ENCODE measurements at places on chromosomes 7 and 10.

DNA sequence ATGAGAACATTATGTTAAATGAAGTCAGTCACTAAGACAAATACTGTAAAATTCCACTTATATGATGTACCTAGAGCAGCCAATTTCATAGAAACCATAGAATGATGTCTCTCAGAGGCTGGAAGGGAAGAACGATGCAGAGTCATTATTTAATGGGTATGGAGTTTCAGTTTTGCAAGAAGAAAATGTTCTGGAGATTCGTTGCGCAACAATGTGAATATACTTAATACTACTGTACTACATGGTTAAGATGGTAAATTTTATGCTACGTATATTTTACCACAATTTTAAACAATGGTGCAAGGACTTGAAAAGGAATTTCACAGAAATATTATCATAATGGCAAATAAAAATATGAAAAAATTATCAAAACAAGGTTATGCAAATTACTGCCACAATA is 972.6 kb downstream of the KCNMA1 start:
- DNase-seq: no peak

DNA sequence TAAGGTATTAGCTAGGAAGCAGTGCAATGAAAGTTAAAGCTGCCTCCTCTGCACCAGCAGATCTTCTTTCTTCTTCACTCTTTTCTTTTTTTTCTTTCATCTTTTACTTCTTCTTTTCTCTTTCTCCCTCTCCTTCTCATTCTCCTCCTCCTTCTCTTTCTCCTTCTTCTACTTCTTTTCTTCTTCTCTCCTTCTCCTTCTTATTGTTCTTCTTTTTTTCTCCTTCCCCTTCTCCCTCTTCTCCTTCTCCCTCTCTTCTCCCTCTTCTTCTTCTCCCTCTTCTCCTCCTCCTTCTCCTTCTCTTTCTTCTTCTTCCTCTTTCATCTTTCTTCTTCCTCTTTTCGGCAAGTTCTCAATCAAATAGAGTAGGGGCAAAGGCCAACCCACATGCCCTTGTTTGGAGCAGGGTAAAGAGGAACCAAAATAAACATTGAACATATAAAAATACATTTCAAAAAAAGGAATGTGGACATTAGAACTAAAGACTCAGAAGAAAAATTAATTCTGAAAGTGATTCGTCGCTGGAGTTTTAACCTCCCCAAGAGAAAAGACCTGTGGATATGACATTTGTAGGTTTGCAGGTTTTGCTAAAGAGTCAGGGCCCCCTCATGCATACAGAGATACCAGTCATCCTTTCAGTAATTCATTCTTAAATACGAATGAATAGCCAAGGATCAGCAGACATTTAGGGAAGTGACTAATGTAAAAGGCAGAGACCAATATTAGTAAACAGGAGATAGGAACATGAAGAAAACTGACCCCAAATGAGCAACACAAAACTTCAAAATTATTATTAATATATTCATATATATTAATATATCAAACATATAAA is 93.0 kb upstream of the RSU1 start:
- DNase-seq: no peak

DNA sequence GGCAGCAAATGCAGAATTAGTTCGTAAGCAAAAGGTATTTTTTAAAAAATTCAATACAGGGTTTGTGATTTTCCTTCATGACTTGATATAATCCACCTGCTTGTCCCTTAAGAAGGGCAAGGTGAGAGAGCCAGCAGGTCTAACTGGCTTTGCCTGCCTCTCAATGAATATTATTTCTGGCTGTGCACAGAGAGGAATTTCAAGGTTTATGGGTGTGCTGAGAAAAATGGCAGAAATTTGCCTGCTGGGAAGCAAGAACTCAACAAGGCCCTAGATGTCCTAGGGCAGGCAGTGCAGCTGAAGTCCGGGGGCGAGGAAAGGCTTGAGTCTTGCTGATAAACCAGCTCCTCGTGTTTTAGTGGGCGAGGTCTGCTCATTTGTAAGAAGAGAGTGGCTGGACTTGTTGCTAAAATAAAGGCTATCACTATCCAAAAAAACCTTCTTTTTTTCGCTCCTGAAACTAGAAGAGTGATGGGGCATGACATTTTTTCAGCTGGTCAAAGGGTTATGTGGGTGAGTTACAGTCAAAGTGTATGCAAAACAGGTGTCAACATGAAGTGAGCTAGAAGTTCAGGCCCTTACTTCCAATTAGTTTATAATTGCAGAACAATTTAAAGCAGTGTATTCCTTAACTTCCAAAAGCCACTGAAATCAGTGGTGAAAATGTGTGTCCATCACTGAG is 385.8 kb upstream of the KLF6 start:
- no peak for DNase-seq

- no peak for DNase-seq
These were observed 15.4 kb downstream of the TFAM start for GRCh38 chr10:58400609-58401008.

DNA sequence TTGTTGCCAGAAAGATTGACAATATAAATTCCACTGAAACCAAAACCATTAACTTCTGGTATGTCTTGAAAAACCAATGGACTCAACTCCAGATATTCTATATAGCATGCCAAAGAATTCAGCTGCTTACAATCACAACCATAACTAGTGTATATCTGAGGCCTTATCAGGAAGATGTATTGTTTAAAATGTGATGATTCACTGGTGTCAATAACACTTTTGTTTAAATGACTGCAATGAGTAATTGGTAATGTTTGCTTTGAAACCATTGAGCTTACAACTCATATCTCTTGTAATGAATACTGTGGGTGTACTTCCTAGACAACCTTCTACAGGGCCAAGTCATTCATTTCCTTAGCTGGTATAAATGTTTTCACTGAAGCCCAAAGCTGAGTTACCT is 727.9 kb upstream of the KCND2 start:
- DNase-seq: peak; percentile 49

- no peak for DNase-seq
These were observed 75.2 kb downstream of the CDH23 start for GRCh38 chr10:71471957-71472365.

- DNase-seq: no peak
These were observed 9.2 kb downstream of the ITIH5 start for GRCh38 chr10:7657552-7657951.

Data from NCI-H2029 treated with DMSO at 0.1 percent for 48 hours (cell line).